Stimulated activated CD4-positive, alpha-beta T cell treated with anti-CD3 and anti-CD28 coated beads, TNF-alpha, amount 100 ng/mL, for 1 hour (primary cell): ENCODE measurements at places on chromosomes 2 and 18.

DNA sequence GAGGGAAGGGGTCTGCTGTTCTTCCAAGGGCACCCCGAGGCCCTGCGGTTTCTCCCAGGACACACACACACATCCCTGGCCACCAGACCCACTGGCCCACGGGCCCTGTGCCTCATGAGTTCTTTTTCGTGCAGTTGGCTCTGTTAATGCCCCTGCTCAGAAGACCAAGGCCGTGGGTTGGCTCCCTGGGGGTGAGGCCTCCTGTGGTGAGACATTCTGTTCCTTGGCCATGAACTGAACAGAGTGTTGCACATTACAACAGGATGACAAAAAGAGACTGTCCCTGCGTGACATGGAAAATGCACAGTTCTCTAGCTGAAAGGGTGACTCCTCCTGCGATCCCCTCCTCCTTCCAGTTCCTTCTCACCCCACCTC is 30.7 kb downstream of the SH2D6 start:
- DNase-seq = no peak

- no peak for DNase-seq
Measured at GRCh38 chr2:100411841-100412292, 5.6 kb downstream of the CHST10 start.

- DNase-seq = peak; percentile 76
Measured at GRCh38 chr18:79380816-79381806, 14.6 kb upstream of the NFATC1 start.

GRCh38 chr2:200963124-200963917 is at the start of gene ORC2:
ORC2 (minus strand) TSS chr2:200963660; CDS start chr2:200958123, 5,537 bp downstream.
- DNase-seq = peak; percentile 89

- DNase-seq = peak; percentile 60
Measured at GRCh38 chr2:43218702-43219382, 7.6 kb downstream of the ZFP36L2 start.

DNA sequence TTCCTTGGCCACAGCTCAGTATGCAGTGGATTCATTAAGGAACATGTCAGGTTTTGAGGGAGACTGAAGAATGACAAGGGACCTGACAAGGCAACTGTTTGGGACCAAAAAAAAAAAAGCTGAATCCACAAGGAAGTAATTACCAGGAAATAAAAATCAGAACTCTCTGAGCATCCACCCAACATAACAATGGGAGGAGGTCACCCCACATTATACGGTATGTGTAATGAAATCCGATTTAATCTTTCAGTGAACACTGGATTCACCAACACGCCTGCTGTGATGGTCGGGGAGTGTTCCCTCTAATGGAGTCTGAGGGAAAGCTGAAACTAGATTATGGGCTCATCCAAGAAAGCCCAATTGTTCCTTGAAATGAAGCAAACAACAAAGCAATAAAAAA is 329.3 kb downstream of the ETAA1 start:
- no peak for DNase-seq

GRCh38 chr18:49524349-49524748 is 37.3 kb upstream of the C18orf32 start:
- DNase-seq = no peak

DNA sequence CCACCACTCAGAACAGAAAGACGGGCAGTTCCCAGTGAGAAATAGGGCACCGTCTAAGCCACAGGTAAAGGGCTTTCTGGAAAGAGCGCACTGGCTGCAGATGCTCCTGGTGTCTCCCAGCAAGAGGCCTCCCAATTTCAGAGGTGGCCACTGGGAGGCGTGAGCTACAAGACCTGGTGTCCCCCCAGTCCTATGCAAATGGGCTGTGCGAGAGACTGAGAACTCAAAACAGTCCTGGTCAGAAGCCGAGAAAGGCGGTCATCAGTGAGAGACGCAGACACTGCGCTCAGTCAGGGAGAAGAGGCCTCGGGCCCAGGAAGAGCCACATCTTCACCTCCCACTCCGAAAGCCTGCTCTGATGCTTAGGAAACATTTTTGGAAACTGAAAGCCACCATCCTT is 179.5 kb downstream of the EIPR1 start:
- no peak for DNase-seq

DNA sequence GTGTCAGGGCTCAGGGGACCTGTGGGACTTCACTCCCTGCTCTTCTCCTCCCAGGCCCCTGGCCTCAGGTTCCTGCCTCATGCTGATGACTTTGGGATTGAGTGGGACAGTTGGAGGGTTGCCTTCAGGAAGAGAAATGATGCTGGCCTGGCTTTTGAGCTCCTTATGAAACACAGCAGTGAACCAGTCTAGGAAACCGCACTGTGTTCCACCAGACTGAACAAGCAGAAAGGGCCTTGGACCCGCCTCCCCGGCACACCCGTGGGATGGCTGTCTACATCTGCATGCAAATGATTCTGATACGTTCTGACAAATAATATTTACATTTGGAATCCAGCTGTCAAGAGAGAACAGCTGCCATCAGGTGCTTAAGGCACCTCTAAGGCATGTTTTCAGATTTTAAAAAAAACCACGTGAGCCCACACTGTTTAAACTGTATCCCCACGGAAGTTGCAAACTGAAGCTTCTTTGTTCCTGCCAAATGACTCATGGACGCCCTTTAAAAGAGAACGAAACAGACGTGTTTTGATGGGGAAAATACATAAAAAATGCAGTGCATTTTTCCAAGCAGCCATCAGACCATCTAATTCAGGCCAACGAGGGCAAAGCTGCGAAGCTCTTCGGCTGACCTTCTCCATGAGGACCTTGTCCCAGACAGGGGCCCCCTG is 27.6 kb upstream of the ASAP2 start:
- no peak for DNase-seq

GRCh38 chr18:13528739-13529392 is 197.5 kb downstream of the FAM210A start:
- DNase-seq = no peak

- DNase-seq = no peak
Measured at GRCh38 chr2:155815851-155816250, 516.7 kb downstream of the NR4A2 start.

DNA sequence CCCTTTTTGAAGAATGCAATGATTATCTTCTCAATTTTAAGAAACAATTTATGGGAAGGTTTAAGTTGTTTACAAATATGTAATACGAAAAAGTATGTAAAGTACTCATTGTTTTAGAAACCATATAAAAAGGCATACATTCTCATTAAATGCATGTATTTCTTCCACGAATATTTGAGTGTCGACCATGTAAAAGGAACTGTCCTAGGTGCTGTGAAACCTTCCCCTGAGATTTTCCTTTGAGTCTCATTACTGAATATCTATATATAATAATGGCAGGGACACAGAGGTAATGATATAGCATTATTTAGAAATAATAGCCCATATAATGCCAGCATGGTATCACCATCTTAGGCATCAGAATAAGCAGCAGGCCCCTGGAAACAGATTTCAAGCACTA is 239.3 kb downstream of the ERBB4 start:
- DNase-seq = no peak

- no peak for DNase-seq
Measured at GRCh38 chr2:132825601-132826000, 155.6 kb upstream of the LYPD1 start.

DNA sequence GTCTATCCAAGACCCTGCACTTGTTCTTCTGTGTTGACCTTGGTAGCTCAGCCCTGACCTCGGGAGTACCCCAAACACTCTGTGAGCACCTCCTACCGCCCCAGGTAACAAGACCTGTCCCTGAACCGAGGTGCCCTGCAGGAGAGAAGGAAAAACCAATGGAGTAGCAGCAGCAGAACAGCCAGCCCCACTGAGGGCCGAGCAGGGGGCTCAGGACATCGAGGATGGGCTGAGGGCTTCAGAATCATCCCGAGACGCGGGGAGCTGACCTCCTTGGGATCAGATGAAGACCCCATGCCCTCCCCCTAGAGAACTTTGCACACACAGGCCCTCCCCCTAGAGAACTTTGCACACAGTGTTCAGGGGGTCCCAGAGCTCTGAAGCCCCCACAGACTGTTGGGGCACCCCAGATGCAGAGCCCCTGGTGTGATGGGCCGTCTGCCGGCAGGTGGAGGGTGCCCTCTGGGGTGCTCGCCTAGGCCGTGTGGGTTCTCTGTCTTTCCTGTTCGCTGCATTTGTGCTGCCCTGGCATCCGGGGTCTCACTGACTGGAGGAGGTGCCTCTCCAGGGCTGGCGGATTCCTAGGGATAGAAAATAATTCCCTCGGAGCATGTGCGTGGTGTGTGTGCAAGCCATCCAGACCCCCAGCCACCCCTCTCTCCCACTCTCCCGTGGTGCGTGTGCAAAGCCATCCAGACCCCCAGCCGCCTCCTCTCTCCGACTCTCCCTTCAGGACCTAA is 189.1 kb downstream of the TWIST2 start:
- DNase-seq = no peak

DNA sequence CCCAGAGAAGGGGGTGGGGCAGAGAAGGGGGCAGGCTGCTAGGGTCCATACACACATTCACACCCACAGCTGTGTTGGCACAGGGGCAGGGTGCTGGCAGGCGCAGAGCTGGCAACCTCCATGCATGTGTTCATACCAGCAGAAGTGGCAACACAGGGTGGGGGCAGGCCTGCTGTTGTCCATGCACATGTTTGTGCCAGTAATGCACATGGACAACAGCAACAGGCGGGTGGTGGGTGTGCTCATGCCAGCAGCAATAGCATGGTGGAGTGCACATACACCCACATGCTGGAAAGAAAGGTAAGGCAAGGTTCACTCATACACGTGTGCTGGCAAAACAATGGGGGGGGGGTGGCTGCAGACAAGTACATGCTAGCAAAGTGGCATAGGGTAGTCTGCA is 54.7 kb downstream of the FBXO15 start:
- no peak for DNase-seq

- DNase-seq = no peak
Measured at GRCh38 chr18:49021433-49022129, 70.8 kb upstream of the SMAD7 start.

DNA sequence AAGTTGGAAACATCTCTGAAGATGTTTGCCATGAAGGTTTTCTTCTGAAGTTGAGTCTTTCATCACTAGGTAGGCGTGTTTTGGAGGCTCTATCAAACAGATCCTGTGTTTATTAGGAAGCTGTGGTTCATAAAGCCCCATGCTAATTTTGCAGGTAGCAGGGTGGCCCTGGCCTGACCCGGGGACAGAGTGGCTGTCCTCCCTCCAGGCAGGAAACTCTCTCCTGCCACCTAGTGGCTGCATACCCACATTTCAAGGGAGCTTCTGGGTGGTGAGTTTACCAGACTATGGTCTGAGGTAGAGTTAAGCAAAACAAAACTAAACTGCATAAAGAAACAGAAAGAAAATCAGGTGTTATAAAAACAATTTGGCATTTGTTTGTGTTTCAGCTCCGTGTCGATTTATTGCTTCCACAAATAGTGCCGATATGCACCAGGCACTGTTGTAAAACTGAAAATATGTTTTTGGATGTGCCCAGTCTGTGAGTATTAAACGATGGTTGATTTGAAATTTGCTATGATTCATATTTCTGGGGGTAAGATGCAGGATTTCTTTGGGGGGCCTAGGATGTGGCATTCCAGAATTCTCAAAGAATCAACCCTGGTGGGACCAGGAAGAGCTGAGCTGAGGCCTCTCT is 26.0 kb upstream of the IL37 start:
- DNase-seq = peak; percentile 44

DNA sequence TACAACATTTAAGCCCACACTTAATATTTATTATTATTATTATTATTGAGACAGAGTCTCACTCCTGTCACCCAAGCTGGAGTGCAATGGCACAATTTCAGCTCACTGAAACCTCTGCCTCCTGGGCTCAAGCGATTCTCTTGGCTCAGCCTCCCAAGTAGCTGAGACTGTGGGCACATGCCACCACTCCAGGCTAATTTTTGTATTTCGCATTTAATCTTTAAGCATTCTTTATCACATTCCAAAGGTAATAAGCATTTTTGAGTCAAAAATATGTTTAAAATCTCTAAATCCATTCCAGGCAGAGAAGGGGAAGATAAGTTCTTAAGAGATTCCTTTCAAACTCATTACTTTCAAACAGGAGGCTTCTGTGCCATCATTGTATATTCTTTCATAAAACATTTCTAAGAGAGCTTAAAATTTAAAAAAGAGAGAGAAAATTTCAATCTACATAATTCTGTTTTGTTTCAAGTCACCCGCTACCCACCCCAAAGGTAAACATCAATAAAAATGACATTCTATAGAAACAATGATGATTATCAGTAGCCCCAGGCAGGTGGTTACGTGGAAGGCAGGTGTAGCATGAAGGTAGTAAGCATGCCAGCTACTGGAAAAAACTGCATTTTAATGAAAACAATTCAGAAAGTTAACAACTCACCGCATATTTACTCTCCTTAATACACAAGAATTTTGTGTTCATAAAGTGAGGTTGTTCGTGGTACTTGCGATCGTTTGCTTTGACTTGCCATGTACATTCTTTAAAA is 84.4 kb upstream of the NARS1 start:
- DNase-seq = no peak

DNA sequence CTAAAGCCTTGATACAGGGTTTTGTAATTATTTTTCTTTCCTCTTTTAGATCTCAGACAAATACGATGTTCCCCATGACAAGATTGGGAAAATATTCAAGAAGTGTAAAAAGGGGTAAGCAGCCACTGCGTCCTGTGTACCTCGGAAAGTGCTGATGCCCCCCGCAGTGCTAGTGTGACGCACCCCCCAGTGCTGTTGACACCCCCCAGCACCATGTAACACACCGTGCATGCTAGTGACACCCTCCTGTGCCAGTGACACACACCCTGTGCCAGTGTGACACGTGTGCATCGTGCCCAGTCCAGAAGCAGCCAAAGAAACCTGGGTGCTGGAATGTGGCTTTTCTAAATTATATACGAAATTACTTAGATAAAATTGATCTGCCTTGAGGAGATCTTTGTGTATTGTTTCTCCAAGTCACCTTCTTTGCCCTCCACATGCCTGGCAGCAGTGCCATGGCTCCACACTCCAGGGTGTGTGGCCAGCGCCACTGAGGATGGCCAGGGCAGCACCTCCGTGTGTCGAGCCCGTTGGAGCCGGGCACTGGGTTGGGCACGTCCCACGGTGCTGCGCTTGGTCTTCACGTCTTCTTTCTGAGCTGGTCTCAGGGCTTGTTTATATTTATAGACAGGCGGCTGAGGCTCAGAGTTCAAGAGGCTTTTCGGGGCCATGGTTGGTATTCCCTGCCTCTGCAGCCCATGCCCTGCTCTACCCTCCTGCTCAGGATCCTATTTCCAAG is 44.3 kb upstream of the KLF11 start:
- DNase-seq = no peak

- no peak for DNase-seq
Measured at GRCh38 chr2:173868406-173868805, 96.8 kb downstream of the SP3 start.

- no peak for DNase-seq
Measured at GRCh38 chr2:42516418-42516901, 22.7 kb upstream of the KCNG3 start.

GRCh38 chr2:16195681-16196070 is 255.3 kb downstream of the MYCN start:
- DNase-seq = no peak

- no peak for DNase-seq
Measured at GRCh38 chr2:167706800-167707199, 540.6 kb downstream of the STK39 start.

- no peak for DNase-seq
Measured at GRCh38 chr2:159600752-159601151, 15.6 kb downstream of the BAZ2B start.

- DNase-seq = no peak
Measured at GRCh38 chr2:72900191-72900825, 13.1 kb downstream of the SPR start.
